ENCODE measurements at places on chromosomes 5 and 9.

DNA sequence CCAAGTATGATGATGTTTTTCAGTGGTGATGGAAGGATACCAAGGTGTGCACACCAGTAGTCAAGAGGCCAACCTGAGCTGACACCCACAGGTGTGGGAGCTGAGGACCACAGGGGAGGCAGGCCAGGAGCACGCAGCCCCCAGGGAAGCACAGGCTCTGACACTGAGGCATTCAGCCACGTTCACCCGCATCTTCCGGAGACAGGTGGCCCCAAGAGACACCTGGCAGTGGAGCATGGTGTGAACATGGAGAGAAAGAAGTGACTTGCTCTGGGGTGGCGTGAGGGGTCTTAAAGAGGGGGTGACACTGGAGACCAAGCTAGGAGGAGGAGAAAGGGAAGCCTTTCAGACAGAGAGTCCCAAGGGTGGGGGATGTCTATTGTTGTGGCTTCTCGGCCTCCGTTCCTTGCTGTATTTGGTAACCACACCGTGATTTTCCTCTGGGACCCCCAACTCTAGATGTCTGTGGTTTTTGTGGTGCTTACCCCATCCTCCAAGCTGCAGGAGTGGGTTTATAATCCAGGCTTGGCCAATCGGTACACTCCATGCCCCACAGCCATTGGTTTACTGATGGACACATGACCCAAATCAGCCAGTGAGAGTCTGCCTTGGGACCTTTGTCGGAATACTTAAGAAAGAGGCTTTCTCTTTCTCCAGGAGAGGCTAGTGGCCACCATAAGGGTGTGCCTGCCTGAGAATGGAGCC is 84.6 kb downstream of the HRH2 start:
- no peak for DNase-seq

- DNase-seq, result no peak
Observed at GRCh38 chr9:268616-269015, 54.0 kb downstream of the DOCK8 start.

DNA sequence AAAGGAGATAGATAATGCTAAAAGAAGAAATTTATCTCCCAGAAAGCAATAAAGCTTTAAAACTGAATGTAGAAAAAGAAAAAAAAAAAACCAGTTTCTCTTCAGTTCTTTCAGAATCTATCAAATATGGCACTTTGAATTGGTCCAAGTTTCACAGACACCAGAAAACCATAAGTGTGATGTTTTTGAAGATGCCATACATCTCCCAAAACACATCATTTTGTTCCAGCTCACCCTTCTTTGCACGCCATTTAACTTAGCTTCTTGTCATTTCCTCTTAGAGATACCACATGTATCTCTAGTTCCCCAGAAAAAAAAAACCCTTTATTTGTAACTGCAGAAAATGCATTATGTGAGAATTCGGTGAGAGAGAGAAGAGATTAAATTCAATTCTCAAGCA is 46.1 kb upstream of the MAMDC2 start:
- no peak for DNase-seq

DNA sequence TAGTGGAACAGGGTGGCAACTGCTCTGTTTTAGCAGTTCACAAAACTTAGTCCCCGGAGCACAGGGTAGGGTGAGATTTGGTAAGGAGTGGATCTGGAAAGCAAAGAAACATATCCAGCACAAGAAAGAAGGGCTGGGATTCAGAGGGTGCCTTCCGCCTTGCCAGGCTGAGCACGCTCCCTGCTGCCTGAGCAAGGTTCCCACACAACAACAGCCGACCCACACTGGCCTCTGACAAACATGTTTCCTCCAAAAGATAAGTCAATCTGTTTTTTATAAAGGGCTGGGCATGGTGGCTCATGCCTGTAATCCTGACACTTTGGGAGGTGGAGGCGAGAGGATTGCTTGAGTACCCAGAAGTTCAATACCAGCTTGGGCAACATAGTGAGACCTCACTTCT is 45.8 kb downstream of the RAB3C start:
- no peak for DNase-seq

DNA sequence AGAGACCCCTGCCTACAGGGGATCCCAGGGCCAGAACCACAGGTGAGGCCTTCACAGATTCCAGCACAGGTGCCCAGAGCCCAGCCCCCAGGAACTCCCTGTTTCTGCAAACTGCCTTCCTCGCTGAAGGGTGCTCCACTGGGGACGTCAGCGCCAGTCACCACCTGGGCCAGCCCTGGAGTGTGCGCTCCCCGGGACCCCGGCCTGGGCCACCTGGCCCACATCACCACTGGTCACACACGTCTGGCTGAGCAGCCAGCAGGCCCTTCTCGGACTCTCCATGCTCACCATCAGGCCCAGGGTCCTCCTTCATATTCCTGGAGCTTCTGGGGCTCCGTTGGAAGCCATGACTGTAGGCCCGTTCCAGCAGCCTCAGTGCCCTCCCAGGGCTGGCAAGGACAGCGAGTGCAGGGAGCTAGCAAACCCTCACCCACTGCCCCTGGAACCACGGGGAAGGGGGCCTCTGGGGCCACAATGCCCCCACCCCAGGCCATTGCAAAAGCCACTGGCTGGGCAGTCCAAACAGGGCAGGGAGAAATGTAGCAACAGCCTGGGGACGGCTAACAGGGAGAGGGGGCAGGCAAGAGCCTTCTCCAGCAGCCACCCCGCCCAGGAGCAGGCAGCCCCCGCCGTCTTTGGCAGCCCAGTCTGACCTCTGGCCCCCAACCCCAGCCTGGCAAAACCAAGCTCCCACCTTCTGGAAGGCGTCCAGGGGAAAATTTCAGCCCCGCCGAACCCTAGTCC is 1.3 kb downstream of the AGPAT2 start:
- DNase-seq, result no peak

DNA sequence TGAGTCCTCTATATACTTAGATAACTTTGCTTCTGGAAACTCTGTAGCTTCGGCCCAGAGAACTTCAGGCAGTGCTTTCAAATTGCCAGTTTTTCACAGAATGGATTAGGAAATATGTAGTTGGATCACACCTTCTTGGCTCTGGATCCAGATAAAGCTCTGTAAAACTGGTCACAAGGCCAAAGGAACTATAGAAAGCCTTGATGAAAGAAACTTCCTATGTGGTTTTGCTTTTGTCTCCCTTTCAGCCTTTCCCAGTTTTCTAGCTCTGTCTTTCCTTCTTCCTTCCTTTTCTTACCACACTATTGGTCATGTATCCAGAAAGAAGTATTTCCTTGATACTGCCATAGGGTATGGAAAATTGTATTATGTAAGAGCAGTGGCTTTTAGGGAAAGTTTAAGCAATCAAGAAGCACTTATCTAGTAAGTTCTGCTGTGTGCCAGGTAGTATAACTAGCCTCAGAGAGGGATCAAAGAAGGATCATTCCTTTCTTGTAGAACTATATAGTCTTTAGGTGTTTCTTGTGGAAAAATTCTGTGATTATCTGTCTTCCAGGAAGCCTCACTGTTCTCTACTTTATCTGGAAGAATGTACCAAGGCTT is 6.3 kb downstream of the GPR21 start:
- no peak for DNase-seq

DNA sequence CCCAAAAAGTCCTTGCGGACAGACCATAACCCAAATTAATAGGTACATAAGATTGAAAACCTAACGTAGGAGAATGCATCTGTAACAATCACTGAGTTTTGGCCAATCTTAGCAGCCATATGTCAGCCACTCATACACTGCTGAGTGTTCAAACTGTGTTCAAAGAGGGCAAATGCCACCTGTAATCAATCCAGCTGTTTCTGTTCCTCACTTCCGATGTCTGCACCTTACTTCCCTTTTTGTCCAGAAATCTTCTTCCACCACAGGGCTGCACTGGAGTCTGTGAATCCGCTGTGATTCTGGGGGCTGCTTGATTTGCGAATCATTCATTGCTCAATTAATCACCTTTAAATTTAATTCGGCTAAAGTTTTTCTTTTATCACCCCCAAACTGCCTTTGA is 263.9 kb downstream of the ICE1 start:
- no peak for DNase-seq

GRCh38 chr5:129698661-129699060 is 49.2 kb upstream of the MINAR2 start:
- no peak for DNase-seq

Measured in stimulated activated CD4-positive, alpha-beta T cell treated with anti-CD3 and anti-CD28 coated beads, Interleukin-15, amount 100 ng/mL, for 1 hour (primary cell).